Mammary epithelial cell (primary cell): ENCODE measurements at places on chromosomes 5 and 9.
A peak's percentile ranks its signal among the peaks of the same experiment; 100 is the strongest.

GRCh38 chr5:31711935-31712592, 73.1 kb downstream of the PDZD2 start:
- DNase-seq = no peak

- DNase-seq = no peak
These were observed 155.0 kb upstream of the IRX2 start for GRCh38 chr5:2906302-2907090.

DNA sequence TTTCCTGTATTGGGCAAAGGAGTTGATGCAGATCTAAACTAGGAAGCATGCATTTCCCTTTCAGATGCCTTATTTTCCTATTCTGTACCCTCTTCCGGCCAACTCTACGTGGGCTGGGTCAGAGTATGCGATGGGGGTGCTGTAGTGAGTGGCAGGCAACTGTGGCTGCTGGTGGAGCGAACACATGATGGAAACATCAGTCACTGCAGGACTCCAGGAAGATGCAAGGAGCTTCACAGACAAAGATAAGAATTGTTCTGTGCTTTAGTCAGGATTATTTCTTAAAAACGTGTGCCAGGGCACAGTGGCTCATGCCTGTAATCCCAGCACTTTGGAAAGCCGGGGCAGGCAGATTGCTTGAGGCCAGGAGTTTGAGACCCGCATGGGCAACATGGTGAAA, 75.1 kb downstream of the PSAT1 start:
- DNase-seq = no peak

- DNase-seq = no peak
These were observed 208.0 kb downstream of the CHSY3 start for GRCh38 chr5:130112246-130112645.

DNA sequence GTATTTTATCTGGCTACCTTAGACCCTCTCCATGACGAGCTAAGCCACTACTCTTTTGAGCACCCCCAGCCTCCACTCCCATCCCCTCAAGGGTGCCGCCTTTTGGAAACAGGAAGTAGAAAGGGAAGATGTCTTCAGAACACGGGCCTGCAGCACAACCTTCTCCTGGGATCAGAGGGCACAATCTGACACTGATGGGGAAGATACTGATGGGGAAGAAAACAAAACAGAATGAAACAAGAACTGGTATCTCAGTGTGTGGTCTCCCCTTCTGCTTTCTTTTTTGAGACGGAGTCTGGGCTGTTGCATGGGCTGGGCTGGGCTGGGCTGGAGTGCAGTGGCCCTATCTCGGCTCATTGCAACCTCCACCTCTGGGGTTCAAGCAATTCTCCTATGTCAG, 539.7 kb upstream of the DAP start:
- no peak for DNase-seq

- DNase-seq = no peak
These were observed 235.3 kb downstream of the CETN3 start for GRCh38 chr5:90174236-90174635.

DNA sequence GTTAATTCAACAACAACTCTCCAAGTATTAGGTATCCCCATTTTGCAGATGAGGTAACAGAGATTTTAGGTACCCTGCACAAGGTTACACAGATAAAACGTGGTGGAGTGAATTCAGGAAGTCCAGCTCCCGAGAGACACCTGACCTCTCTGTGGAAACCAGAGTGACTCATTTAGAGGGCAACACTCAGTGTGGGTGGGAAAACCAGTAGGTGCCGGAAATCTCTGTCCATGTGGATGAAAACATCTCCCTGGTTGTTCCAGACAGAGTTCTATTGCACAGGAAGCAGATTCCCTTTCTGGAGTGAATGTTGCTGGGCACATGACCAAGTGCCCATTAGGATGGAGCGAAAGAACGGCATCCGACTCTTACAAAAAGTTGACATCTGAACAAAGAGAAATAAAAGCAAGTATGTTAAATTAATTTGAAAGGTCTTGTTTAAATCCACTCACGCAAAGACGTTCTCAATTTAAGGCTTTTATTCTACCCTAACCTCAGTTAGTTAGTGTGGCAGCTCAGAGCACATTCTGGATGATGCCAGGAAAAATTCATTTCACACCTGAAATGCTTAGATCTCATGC, 391.9 kb upstream of the WWC1 start:
- DNase-seq = peak; percentile 72

DNA sequence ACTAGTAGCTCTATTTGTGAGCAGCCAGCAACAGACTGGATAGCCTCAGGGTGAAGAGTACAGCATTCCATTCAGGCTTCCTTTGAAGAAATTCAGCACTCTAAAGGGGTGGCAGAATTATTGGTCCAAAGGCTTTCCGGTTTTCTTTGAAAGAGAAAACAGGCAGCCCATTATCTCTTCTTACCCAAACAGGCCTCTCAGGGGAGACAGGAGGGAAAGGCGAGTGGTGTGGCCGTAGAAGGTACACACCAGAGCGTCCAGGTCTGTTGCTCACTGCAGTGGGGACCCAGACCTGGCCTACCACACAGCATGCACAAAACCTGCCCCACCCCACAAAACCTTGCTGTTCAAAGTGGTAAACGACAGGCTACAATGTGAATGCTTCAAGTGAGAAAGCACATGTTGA, 83.3 kb downstream of the ZNF608 start:
- DNase-seq = peak; percentile 35

DNA sequence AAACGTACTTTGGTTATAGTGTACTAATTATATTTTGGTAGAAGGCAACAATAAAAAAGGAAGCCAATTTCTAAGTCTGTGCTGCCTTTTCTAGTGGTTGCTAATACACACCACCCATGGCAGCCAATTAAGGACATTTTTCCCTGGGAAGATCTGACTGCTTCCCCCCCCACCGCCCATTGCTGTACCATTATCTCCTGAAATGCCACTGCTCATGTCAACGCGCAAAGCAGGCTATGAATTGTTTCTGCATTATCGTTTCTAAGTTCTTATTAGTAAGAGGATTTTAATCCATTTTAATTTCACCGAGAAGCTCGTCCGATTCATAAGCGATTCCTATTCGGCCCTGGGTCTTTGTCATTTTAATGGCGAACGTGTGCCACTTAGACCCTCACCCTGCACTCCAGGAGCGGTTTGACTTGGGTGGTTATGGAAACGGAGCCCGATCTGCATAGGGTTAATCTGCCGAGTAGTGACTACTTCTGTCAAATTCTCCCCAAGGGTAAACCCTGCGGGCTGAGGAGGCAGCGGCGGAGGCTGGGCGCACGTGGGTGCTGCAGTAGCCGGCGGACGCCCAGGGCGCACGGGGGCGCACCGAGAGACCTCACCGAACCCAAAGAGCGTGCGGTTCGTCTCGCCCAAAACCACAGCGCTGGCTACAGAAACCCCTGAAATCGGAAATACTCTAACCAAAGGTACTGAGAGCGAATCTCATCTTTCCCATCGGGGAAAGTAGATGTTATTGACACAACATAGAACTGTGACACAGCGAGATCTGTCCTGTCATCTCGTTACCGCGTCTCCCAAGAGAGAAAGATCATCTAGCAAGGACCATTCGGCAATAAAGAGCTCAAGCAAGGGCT, 55.8 kb upstream of the SHC3 start:
- peak; percentile 10 for DNase-seq

- DNase-seq = peak; percentile 1
These were observed 475.2 kb downstream of the CDK5RAP2 start for GRCh38 chr9:120104771-120105170.

DNA sequence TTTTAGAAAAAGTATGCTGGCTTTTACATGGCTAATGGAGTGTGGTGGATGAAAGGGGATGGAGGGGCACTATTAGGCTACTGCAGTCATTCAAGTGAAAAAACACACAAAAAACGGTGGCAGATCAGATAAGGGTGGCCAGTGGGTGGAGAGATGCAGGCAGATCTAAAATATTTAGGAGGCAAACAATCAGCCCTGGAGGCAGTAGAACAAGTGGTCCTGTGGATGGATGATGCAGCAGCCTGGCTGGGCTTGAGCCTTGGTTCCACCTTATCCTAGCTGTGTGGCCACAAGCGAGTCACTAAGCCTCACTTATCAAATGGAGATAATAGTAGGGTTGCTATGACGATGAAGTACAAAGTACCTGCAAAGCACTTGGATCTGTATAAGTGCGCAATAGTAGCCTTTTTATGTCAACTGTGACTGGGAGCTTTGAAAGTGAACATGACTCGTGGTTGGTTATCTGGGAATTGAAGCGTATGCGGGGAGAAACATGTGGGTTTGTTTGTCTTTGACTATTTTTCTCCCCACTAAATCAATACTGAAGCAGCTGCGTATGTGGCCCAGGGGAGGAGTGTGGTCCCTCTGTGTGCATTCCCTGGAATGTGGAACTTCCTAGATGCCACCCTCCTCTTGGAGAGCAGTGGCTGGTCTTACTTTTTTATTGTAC, 20.2 kb downstream of the NSG2 start:
- DNase-seq = no peak

GRCh38 chr5:76604838-76605237, 18.4 kb downstream of the F2RL2 start:
- DNase-seq = no peak

- DNase-seq = no peak
These were observed 5.5 kb downstream of the SLC9A3 start for GRCh38 chr5:518721-519120.

- no peak for DNase-seq
These were observed 6.1 kb upstream of the AP3B1 start for GRCh38 chr5:78300464-78301045.
